ENCODE measurements at places on chromosomes 7 and 10.

DNA sequence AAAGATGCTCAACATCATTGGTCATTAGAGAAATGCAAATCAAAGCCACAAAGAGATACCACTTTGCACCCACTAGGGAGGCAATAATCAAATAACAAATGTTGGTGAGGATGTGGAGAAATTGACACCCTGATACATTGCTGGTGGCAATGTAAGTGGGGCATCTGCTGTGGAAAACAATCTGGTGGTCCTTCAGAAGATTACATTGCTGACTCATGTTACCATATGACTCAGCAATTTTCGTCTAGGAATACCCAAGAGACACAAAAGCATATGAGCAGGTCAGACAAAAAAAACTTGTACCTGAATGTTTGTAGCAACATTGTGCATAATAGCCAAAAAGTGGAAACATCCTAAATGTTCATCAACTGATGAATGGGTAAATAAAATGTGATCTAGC, 4.9 kb upstream of the CLDN3 start:
- peak; percentile 42 for DNase-seq

DNA sequence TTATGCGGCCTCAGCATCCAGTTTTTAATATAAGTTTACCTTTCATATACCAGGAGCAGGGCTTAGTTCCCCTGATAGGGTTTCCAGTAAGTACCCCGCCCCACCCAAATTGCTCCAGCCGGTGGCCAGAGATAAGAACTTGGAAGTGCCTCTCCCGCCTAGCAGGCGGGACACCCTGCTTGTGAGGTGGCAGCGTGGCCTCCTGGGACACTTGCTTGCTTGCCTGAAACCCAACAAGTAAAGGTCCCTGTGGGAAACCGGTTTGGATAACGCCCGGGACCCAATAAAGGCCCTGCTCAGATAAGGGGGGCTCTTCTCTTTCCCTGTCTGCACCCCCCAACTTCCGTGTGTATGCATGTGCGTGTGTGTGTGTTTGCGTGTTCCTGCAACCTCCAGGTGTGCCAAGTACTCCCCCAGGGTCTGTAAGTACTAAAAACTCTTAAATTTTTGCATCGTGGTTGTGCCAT, 154.3 kb downstream of the ARHGAP21 start:
- no peak for DNase-seq

DNA sequence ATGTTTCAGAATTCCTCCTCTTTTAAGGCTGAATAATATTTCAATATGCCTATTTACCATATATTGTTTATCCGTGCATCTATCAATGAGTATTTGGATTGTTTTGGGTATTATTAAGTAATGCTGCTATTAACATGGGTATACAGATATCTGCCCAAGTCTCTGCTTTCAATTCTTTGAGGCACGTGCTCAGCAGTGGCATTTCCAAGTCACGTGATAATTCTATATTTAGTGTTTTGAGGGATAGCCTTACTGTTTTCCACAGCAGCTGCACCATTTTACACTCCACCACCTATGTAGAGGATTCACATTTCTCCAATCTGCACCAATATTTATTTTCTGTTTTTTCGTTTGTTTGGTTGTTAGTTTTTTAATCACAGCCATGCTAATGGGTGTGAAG, 636.8 kb upstream of the ANKRD30A start:
- no peak for DNase-seq

DNA sequence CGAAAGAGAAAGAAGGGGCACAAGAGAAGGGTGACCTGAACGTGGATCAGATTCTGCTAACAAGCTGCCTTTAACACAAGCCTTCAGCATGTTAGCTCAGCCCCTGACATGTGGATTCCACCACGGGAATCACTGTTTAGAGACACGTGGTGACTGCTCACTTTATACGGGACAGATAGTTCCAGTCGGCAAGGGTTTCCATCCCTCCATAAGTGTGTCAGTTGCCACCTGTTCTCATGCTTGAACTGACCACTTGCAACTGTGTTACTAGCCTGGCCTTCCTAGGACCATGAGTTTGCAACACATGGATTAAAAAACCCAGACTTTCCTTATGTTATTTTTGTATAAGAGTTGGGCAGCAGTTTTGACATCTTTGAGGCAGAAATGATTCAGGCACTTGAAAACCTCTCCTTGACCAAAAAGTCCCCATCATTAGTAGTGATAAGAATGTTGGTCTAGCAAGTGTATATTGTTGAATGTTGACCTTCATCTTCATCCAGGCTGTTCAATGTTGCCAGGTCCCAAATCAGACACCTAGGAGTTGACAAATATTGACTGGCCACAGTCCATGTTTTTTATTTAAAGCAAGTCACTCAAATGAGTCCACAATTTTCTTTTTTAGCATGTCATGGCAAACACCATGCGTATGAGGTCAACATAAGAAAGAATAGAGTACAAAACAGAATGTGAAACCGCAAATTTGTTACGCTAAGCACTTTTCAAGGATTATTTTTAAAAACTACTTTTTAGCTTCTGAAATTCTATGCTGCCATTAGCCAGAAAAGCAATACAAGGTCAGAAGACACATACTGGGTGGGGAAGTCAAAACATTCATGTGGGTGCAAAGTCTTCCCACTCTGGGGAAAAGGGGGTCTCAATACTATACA, 101.6 kb downstream of the ABLIM1 start:
- DNase-seq, result no peak

- DNase-seq, result no peak
Measured at GRCh38 chr10:79249186-79250121, 97.8 kb upstream of the PPIF start.

DNA sequence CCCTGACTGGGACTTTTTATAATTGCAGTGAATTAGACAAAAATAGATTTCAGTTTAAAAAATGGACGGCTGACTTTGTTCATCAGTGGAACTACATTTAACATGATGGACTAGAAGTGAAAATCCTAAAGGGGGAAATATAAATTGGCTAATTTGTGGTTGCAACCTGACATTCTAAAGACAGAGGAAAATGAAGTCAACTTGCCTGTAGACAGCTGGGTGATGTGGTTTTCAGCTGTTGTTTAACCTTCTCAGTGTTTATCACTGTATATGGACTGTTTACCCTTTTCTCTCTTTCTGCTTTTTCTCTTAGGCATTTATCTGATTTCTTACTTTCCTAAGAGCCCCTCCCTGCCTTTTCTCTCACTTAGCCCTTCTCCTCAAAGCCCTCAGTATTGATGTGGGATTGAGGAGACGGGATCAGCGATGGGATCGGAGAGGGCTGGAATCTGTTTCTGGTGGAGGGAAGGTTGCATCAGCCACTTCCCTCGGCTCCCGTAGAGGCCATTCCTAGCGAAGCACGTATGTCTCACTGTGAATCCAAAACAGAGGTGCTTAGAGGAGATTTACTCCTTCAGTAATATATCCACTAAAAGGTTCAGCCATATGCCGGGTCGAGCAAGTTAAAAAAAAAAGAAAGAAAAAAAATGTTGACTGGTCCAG, 109.0 kb upstream of the KLF6 start:
- DNase-seq, result no peak

DNA sequence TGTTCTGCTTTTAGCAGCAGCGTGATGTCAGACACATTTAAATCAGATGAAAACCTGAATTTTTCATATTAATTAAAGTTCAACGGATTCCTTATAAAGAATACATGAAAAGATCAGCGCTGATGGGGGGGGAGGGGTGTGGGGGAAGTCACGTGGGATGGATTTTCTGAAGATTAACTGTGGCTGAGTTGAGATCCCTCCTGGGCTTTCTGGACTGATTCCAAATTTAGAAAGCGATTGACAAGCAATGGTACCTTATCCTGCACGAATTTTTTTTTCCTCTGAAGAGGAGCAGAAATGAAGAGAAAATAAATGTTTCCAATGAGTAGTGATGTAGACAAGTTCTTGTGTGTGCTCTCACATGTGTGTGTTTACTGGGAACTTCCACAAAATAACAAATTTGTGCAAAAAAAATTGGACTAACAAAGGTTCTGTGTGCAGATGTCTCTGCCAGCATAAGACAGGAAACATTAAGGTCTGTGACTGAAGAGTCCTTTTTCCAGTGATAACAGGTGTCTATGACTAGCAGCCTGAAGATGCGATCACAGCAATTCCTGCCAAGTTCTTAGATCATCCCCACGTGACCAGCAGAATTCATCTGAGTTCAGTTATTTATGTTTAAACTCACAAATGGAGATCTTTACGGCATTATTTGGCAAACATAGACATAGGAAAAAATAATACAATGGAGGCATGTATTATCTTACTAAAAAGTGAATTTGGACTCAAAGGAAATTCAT, 585.2 kb upstream of the CELF2 start:
- DNase-seq, result peak; percentile 7

GRCh38 chr7:104960741-104961448, 53.1 kb upstream of the KMT2E start:
- DNase-seq, result no peak

DNA sequence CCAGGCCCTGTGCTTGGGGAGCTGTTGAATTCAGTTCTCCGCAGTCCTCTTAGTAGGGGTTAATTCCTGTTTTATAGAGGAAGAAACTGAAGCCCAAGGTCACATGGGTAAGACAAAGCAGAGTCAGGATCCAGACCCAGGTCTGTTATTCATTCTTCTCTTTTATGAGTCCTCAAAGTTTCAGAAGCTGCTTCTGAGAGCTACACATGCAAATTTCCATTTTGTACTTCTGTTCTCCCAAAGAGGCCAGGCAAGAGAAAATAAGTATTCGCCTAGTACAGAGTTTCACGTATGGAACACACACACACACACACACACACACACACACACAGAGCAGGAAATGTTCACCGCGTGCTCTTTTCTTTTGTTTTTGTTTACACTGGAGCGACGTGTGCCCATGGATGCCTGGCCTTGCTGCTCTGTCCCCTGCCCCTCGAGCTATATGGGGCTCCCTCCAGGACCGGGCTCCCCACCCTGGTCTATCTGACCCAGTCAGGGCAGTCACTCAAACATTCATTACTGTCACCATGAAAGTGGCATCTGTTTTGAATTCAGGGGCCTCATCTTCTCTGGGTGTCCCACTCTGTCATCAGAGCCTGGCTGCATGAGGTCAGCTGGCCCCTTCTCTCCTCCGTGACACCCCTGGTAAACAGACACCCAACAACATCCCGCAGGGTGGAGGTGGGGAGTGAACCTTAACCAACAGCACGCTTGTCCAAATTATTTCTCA, 84.4 kb downstream of the TNS3 start:
- DNase-seq, result no peak

GRCh38 chr7:7765422-7765821, 47.0 kb upstream of the RPA3 start:
- DNase-seq, result no peak

- DNase-seq, result no peak
Measured at GRCh38 chr10:5981529-5981928, 4.2 kb upstream of the IL15RA start.

DNA sequence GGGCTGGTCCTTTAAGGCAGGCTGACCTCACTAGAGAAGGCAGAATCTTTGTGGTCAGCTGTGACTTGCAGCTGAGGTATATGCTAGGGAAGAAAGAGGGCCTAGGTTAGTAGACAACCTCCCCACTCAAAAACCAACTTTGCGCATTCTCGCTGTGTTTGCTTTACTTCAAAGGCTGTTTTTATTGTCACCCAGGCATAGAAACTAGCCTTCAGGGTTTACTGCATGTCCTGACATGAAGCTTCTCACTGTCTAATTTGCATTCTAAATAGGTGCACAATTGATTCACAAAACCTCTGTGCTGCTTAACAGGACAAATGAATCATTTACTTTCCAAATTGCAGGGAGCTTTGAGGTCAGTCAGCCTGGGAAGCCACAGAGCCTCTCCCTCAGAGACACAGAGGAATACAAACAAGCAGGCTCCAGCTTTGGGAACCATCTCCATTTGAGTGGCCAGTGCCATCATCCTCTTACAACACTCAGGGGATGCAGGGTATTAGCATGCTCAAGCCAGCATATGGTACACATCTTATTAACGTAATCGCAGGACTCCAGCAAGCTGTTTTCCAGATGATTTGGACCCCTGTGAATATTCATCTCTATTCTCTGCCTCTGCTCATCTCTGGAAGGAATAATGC, 596.4 kb upstream of the GHITM start:
- DNase-seq, result peak; percentile 47

- DNase-seq, result no peak
Measured at GRCh38 chr10:46312953-46313352, 26.2 kb downstream of the ANTXRL start.

GRCh38 chr10:71259815-71260501, 47.6 kb downstream of the UNC5B start:
- no peak for DNase-seq

DNA sequence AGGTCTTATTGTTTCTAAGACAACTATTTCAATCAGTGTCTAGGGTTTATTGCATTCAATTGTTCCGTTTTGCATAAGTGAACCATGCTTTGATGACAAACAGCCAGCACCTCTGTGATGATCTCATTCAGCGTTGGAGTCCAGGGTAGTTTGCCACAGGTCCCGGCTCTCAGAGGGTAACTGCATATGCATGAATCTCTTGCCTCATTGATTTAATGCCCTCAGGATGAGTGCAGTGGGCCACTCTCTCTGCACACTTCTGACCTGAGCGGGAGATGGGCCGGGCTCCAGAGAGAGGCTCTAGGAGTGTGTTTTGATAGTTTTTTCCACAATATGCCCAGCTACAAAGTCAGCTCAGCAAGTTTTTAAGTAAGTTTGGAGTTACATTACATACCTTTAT, 83.9 kb downstream of the HECW1 start:
- DNase-seq, result peak; percentile 11
